Ureter (tissue), 1 donor: ENCODE measurements at places on chromosomes 2 and 18.

DNA sequence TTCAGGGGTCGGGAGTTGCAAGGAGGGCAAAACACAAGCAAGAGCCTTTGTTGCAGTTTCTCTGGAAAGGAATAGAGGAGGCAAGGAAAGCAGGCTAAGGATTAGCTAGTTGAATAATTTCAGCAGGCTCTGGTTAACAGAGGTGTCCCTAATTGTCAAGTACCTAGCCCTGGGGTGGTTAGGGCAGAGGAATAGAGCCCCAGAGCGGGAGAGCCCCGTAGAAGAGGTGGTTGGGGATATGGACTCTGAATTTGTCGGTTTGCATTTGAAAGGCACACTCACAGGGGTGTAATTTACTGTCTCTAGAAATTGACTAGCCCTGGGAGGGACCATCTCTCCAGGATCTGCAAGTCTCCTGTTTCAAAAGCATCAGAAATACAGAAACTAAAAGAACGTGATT lies 1030.2 kb downstream of the TMEM182 start:
- DNase-seq = no peak

DNA sequence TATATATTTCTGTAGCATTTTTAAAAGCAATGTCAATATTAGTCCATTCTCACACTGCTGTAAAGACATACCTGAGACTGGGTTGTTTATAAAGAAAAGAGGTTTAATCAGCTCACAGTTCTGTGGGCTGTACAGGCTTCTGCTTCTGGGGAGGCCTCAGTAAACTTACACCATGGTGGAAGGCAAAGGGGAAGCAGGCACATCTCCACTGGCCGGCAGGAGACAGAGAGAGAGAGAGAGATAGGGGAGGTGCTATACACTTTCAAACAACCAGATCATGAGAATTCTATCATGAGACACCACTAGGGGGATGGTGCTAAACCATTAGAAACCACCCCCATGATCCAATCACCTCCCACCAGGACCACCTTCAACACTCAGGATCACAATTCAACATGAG lies 43.1 kb downstream of the CHMP3 start:
- DNase-seq = no peak

DNA sequence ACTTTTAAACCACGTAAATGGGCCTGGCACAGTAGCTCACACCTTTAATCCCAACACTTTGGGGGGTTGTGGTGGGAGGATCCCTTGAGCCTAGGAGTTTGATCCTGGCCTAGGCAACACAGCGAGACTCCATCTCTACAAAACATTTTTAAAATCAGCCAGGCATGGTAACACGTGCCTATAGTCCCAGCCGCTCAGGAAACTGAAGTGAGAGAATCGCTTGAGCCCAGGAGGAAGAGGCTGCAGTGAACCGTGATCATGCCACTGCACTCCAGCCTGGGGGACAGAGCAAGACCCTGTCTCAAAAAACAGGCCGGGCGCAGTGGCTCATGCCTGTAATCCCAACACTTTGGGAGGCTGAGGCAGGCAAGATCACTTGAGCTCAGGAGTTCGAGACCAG lies 12.2 kb downstream of the ROCK1 start:
- no peak for DNase-seq

DNA sequence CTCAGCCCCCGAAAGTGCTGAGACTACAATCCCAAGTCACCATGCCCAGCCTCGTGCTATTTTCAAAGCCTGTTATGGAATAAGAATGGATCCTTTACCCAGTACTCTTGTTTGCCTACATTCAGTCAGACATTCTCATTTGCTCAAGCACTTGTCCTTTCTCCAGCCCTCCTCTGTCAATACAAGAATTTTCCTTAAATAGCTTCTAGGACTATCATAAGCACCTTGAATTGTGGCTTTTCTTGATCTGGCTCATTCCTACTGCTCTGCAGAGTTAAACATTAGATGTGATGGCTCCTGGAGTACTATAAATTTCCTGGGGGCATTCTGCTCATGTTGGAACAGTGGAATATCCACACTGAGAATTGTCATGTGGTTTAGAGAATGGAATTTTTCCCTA lies 506.1 kb downstream of the ARHGAP15 start:
- no peak for DNase-seq

- DNase-seq = no peak
Measured at GRCh38 chr2:27587025-27587424, 4.2 kb downstream of the ZNF512 start.

DNA sequence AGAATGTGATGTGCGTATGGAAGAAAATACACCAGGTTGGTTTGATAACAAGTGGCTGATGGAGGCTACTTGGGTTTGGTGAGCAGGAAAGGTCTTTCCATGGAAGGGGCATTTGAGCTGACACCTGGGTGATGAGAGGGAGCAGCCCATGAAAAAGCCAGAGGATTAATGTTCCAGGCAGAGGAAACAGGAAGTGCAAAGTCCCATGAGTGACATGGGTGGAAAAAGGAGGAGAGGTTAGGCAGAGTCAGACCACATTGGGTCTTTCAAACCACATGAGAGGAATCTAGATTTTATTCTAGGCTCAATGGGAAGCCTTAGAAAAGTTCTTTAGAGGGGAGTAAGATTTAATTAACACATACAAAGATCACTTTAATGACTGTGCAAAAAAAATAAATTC lies 195.7 kb downstream of the LRATD1 start:
- no peak for DNase-seq

DNA sequence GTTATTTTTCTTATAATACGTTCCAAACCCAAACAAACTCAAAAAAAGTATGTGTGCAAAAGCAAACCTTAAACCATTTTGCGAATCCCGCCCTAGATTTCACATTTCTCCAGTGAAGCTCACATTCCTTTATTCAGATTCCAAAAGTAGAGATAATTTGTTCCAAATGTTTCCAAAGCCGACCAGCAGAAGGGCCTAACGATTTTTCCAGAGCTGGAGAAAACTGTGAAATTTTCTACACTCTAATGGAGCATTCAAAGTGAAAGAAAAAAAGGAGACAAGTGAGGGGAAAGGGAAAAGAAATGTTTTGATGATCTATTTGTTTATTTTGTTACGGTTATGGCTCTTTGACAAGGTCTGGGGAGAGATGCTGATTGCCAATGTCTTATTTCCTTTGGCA lies 286.5 kb upstream of the SLC14A2 start:
- DNase-seq = no peak

DNA sequence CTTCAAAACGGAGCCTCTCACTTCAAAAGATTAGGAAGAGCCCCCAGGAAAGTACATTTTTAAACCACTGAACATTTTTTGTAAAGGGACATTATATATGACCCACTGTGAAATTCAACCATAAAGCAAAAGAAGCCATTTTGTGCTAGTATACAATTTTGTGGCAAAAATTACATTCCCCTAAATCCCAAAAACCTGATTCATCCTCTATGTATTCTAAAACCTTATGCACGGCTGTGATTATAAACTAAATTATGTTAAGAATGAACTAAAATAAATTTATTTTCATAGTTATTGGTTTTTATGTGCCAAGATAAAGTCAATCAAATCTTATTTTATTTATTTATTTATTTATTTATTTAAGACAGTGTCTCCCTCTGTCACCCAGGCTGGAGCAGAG lies 48.5 kb downstream of the RTN4 start:
- DNase-seq = no peak

DNA sequence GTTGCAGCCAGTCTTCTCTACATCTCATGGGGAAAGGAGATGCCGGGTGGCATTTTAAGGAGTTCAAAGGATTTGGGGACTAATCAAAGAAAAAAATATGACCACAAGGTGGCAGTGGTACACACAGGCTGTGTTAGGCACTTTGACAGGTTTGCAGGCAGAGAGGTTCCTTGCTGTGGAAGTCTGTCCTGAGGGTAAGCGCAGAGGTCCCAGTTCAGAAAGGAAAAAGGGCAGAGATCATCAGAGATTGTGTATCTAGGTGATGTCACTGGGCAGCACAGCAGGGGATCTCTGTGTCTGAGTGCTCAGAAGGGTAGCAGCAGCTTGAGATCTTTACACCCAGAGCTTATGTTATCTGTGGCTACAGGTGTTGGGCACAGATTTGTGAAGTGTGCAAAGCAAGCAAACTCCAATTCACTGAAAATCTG lies 231.4 kb downstream of the LRRTM1 start:
- no peak for DNase-seq

DNA sequence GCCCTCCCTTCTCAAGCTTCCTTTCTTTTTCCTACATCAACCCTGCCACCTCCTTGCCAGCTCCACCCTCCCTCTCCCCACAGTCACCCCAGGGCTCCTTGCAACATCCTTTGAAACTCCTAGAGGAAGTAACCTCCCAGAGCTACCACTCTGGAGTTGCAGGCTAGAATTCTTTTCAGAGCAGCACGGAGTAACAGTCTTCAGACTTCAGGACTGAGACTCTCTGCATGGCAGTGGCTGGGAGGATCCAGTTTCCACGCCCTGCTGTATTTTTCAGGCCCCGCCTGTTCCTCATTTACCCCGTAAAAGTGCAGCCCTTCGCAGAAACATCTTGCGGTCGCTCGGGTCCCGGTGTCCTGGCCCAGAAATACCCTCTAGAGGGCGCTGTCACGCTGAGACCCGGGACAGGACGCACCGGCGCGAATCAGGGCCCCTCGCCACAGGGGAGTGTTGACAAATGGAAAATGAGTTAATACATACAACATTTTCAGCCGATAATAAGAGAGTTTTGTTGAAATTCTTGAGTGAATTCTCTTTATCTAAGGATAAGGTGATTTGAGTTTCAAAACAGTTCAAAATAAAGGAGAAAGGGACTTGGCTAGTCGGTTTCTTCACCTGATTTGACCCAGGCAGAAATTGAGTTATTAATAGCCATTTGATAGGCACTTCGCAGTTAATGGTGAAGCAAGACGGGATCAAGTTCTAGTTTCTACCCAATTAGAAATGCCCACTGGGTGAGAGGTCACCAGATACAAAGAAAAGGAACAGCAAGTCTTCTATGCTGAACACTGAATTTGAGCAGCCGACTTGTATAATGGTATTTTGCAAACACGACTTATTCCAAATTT lies 18.5 kb upstream of the NTSR2 start:
- peak; percentile 83 for DNase-seq

DNA sequence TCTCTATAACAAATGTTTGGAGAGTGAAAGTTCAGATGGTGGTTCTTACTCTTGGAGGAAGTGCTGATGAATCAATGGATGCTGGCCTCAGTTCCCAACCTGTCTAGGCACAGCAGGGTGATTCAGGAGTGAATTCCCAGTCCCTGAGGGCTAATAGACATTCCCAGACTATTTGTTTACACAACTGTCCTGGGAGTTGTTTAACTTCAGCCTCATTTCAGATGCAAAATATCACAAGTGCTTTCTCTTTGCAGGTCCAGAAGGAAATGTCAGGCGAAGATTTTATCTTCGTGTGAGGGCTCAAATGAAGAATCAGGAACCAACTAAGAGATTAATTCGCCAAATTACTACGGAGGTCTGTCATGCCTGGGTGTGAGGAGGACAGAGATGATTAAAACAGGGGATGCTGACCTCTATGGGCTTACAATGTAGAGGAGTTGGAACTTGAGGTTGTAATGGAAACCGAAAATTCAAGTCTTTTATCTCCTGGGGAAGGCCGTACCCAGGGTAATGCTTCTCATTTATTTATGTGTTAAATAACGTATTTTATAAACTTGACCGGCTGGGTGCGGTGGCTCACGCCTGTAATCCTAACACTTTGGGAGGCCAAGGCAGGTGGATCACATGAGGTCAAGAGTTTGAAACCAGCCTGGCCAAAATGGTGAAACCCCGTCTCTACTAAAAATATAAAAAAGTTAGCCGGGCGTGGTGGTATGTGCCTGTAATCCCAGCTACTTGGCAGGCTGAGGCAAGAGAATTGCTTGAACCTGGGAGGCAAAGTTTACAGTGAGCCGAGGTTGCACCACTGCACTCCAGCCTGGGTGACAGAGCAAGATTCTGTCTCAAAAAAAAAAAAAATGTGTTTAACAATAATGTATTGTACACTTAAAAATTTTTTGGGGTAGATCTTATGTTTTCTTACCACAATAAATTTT lies 38.7 kb upstream of the SLC1A4 start:
- no peak for DNase-seq

- no peak for DNase-seq
Measured at GRCh38 chr2:41997561-41997960, 50.3 kb upstream of the PKDCC start.

- DNase-seq = no peak
Measured at GRCh38 chr2:230614913-230615332, 97.7 kb upstream of the CAB39 start.

DNA sequence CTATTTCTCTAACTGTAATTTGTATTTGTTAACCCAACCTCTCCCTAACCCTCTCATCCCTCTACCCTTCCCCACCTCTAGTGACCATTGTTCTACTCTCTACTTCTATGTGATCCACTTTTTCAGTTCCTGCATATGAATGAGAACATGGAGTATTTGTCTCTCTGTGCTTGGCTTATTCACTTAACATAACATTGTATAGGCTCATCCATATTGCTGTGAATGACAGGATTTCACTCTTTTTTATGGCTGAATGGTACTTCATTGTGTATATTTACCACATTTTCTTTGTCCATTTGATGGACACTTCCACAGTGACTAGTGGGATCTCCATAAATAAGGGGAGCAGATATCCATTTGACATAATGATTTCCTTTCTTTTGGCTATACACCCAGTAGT lies 103.7 kb downstream of the PLEKHM3 start:
- DNase-seq = no peak

DNA sequence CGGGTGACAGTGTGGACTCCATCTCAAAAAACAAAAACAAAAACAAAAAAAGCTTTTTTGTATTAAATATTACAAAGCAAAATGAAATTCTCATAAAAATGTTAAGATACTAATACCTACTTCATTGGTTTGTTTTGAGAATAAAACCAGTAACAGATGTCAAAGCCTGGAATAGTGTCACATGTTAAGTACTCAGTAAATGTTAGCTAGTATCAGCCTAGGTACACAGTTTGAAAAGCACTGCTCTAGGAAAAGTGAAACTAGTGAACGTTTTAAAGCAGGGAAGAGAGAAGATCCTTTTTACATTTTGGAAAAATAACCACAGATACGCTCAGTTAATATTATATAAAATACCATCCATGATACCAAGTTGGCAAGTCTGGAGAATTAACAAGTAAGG lies 37.1 kb upstream of the ADAM17 start:
- no peak for DNase-seq

DNA sequence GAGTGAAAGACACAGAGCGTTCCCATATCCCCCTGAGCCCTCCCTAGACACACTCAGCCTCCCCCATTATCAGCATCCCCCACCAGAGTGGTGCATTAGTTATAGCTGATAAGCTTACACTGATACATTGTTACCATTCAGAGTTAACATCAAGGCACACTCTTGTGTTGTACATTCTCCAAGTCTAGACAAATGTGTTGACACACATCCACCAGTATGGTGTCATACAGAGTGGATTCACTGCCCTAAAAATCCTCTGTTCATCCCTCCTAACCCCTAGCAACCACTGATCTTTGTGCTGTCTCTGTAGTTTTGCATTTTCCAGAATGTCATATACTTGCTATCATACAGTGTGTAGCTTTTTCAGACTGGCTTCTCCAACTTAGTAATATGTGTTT lies 78.0 kb upstream of the RPL31 start:
- no peak for DNase-seq

DNA sequence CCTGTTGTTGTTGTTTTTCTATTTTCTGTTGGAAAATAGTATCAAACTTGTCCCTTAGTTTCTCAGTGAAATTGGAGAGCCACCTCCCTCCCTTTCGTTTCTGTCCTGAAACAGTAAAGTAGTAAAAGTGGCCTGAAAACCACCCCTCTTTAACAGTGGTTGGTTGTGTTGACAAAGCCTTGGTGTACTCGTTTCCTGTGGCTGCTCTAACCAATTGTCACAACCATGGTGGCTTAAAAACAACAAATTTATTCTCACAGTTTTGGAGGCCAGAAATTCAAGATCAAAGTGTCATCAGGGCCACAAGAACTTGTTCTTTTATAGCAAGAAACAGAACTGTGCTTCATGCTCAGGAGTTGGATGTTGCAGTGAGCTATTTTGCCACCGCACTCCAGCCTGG lies 4.0 kb upstream of the DYSF start:
- DNase-seq = no peak
